Activated CD4-positive, alpha-beta T cell treated with anti-CD3 and anti-CD28 coated beads, Interleukin-2, amount 10 ng/mL, durations not matched to agents 24 days and 14 days (primary cell): ENCODE measurements at places on chromosomes 2 and 18. TPM values are rescaled to one million over a fixed set of nuclear protein-coding genes. Genes with fewer than 3 reads are reported as not detected.

Gene FAM124B
- 0.47 and 0.64 TPM in 2 replicates for total RNA-seq

DNA sequence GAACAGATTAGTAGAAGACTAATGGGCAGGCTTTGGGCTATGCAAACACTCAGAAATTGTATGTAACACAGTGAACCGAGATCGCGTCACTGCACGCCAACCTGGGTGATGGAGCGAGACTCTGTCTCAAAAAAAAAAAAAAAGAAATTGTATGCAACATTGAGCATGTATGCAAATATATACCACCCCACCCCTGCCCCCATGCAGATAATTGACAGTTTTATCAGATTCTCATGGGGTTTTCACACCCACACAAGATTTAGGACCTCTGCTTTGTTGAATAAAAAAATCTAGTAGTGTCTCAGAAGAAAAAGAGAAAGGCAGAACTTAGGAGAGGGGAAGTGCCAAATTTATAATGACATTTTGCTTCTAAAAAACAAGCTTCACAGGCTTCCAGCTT, 131.6 kb upstream of the FN1 start:
- no peak for DNase-seq

DNA sequence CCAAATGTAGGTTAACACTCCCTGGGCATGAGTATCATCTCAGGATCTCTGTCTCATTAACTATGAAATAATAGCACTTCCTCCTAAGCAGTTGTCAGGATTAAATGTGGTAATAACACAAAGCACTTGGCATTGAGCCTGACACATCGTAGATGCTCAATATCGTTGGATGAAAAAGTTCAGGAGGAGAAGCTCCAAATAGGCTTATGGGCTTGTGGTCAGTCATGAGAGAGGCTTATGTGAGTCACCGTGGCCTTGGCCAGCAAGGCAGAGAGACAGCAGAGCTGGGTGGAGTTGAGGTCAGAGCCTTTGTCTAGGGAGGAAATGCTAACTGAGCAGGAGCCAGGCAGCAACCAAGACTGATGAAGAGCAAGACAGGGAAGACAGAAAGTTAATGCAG, 68.3 kb upstream of the PPM1B start:
- peak; percentile 63 for DNase-seq

Gene ARMC9
- total RNA-seq = 5.9 and 6.4 TPM in 2 replicates

DNA sequence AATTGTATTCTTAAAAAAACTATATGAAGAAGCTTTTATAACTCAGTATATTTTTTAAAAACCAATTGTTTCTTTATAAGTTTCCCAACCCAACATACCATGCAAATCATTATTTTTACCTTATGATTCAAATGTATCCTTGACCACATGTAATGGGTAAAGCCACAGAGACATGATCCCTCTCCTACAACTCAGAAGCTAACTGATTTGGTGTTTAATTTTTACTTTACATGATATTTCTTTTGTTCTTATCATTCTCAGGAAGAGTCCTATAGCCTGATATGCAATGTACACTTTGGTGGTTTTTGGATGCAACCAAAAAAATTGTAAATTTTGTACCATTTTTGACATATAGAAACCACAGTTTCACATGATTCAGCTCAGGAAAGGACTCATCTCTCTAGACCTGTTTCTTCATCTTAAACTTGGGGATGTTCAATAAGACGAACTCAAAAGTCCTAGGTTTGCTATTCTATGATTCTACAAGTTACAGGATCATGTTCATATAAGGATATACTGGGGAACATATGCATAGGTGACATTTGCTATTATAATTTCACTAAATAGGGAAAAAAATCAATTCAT, 85.2 kb upstream of the RBBP8 start:
- DNase-seq = no peak

Gene PLEK
- 0.26 and 0.62 TPM in 2 replicates for total RNA-seq

DNA sequence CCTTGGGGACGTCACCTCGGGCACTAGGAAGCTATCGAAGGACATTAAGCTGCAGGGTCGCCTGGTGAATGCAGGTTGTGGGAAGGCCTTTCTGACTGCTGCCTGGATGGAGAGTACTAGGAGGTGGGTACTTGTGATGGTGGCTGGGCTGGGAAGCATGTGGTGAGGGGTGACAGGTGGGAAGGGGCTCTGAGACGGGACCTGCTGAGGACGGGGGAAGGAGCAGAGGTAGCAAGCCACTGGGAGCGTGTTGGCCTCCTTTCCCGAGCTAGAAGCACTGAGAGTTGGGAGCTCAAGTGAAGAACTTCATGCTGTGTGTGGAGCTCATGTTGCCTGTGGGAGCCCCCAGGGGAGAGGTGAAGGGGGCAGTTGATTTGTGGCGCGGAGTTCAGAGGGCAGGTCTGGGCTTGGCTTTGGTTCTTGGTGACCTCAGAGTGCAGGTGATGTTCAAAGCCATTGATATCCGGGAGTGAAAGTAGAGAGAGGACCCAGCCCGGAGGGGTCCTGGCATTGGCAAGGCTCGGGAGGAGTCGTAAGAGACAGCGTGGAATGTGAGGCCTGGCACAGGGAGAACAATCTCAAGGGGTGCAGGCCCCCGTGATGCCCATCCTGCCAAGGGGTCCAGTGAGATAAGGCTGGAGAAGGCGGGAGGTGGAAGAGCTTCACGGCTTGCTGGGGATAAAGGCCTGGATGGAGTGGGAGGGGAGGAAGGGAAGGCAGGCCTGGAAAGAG, 13.2 kb downstream of the MROH2A start:
- no peak for DNase-seq

Gene C2orf80
- not detected in 2 replicates for total RNA-seq

Gene GPR39
- not detected in 2 replicates for total RNA-seq

Gene FBXO15
- total RNA-seq = 1.2 and 1.3 TPM in 2 replicates

DNA sequence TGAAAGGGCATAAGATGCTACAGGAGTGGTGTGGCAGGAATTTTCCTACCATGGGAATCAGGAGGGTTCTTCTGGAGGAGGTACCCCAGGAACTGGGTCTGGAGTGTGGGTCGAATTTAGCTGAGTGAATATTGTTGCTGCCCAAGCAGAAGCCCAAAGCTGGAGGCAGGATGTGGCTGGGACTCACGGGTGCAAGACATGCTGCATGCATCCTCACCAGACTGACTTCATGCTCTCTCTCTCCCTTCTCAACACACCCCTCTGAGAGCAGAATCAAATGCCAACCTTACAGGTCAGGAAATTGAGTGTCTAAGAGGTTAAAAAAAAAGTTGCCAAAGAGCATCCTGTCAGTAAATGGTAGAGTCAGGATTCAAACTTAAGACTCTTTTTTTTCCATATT, 78.8 kb upstream of the TTC39C start:
- peak; percentile 83 for DNase-seq

- peak; percentile 93 for DNase-seq
Measured at GRCh38 chr2:136378712-136379595, 261.0 kb upstream of the CXCR4 start.

DNA sequence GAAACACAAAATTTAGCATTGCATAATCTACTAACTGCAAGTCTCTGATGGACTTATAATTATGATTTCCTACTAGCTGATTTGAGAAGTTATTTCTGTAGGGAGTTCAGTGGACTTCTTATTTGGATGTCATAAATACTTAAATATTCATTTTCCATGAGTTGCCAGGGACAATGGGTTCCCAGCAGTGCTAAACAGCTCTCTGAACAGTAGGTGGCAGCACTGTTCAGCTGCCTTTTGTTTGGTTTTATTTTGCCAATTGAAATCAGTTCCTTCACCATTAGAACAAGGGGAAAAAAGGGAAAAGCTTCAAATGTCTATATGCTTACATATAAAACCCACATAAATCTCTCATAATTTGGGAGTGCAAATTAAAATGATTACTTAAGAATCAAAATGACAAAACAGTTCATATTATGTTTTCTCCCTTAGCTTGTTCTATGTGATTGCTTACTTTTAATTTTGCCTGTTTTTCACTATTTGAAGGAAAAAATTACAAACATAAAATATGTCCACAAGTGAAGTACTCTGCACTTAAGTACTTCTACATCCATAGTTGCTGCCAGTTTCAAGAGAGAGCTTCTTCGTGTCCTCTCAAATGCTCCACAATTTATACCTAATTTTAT, 898.9 kb downstream of the CPS1 start:
- peak; percentile 70 for DNase-seq
